ENCODE measurements at places on chromosomes 6 and 20. TPM values are rescaled to one million over a fixed set of nuclear protein-coding genes. Genes with fewer than 3 reads are reported as not detected.

Gene SDC4
- polyA plus RNA-seq = 10.8 TPM

Gene NFATC2
- polyA plus RNA-seq = 5.6 TPM

Gene VIP
- 0.58 TPM for polyA plus RNA-seq

Gene PDYN
- polyA plus RNA-seq = not detected

Gene DZANK1
- polyA plus RNA-seq = 1.7 TPM
